ENCODE measurements at places on chromosomes 16 and 17. TPM values are rescaled to one million over a fixed set of nuclear protein-coding genes. Genes with fewer than 3 reads are reported as not detected.

- no peak for DNase-seq
Observed at GRCh38 chr16:369275-369865, 968 bp downstream of the MRPL28 start.

GRCh38 chr17:77233635-77234334 lies 93.0 kb downstream of the SEC14L1 start:
- DNase-seq: no peak

DNA sequence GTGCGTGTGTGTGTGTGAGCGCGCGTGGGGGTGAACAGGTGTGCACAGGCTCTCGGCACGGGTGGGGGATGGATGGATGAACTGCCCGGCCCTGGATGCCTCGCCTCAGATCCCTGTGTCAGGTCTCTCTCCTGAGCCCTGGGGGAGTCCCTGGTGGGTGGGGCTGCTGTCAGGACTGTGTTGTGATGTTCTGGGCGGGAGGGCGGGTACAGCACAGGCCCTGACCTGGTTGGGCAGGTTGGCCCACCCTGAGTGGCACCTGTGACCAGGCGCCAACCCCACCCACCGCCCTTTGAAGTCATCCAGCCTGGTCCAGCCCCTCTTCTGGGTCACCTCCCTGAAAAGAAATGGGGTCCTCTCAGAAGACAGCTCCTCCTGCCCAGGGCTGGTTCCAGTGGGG lies 41.6 kb upstream of the TAC4 start:
- no peak for DNase-seq

DNA sequence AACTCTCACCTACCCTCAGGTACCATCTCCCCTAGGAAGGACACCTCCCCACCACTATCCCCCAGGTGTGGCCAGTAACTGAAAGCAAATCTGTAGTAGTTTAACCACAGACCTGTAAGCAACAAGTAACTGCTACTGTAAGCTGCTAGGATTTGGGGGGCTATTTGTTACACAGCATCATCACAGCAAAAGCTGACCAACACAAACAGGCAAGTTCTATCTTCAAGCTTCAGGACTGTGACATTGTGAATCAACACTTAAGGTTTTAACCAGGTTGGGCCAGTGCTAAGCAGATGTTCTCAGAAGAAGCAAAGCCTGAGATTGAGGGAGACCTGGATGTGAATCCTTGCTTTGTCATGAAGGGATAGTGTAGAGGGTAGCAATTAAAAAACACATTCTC lies 47.0 kb downstream of the ABCC6 start:
- no peak for DNase-seq

GRCh38 chr16:20866145-20866772 lies 33.9 kb downstream of the DCUN1D3 start:
- DNase-seq: no peak

GRCh38 chr17:50372222-50372757 lies 694 bp downstream of the MRPL27 start:
- no peak for DNase-seq

GRCh38 chr16:77899416-77899815 lies 111.1 kb downstream of the VAT1L start:
- no peak for DNase-seq

DNA sequence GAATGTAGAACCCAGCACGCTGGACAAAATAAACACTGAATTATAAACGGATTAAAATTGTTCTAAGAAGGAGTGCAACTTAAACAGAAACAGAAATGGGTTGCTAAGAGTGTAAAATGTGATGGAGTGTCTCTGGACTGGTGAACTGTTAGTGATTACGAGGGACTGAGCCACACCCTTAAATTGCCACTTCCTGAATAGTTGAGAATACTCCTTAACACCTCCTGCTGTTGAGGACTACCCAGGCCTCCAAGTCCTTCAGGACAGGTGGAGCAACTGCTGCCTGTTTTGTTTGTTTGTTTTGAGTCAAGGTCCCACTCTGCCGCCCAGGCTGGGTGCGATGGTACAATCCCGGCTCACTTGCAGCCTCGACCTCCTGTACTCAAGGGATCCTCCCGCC lies 25.8 kb upstream of the IRF8 start:
- DNase-seq: no peak

- DNase-seq: no peak
Observed at GRCh38 chr16:75102595-75102994, 14.0 kb downstream of the LDHD start.

- no peak for DNase-seq
Observed at GRCh38 chr17:29659155-29659554, 36.4 kb upstream of the CORO6 start.

- no peak for DNase-seq
Observed at GRCh38 chr17:12768255-12768654, 21.0 kb upstream of the ARHGAP44 start.

DNA sequence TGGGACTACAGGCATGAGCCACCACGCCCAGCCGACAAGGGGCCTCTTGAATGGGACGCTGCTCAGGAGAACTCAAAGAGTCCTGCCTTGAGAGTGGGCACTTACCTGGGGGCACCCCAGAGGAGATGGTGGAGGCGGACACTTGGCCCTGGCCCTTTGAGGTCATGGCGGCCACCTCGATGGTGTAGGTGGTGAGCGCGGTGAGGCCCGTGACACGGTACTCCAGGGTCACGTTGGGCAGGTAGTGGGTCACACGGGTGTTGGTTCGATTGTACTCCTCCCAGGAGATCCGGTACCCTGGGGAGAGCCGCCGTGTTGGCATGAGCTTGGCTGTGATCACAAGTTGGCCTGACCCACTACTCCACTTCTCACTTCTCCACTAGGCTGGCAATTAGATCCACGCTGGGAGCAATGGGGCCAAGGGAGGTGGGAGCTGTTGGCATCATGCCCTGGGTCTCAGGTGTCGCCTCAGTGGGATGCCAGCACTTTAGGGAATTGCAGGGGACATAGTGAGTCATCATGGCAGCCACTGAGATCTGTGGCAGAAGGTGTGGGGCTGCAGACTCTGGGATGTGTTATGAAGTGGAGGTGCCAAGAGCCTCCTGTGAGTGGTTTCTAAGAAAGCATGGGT lies 89.2 kb upstream of the CDC42EP4 start:
- DNase-seq: no peak

DNA sequence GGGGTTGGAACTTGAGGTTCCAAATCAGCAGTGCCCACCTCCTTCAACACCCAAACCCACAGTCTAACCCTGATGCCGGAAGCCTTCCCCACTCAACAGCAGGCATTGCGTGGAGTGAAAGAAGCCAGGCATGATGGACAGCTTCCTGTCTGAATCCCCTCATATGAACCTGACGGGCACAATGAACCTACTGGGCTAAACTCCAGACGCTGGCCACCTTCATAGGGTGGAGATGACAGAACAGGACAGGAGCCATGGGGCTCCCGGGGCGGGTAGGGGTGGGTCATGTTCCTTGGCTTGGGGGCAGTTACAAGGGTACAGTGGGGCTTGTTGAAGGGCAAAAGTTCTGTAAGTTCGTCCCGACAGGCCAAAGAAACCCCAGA lies 460 bp upstream of the HSBP1 start:
- DNase-seq: no peak

GRCh38 chr16:56354746-56355145 lies 70.6 kb downstream of the AMFR start:
- DNase-seq: no peak

GRCh38 chr17:45341533-45342158 lies 24.8 kb upstream of the MAP3K14 start:
- DNase-seq: no peak

TMC5 gene
- total RNA-seq: not detected

MFAP4 gene
- total RNA-seq: not detected

KRTAP1-1 gene
- not detected for total RNA-seq

AGRP gene
- not detected for total RNA-seq

DNASE1L2 gene
- 2.0 TPM for total RNA-seq

RTN4RL1 gene
- 0.19 TPM for total RNA-seq

ASB16 gene
- 0.30 TPM for total RNA-seq

GFAP gene
- total RNA-seq: not detected

SOX9 gene
- not detected for total RNA-seq

ZPBP2 gene
- not detected for total RNA-seq

FLYWCH2 gene
- 21.0 TPM for total RNA-seq

SCGB1C2 gene
- not detected for total RNA-seq
